Esophagus muscularis mucosa (tissue), 4 donors: ENCODE measurements at places on chromosomes 4 and X. TPM values are rescaled to one million over a fixed set of nuclear protein-coding genes. Genes with fewer than 3 reads are reported as not detected.

The ODAM gene
- not detected for total RNA-seq

The STATH gene
- total RNA-seq: not detected

The SHISA3 gene
- 18.5 TPM for total RNA-seq

The CPE gene
- 112 TPM for total RNA-seq

The MUC7 gene
- total RNA-seq: not detected

GRCh38 chr4:1793496-1793840 lies 375 bp downstream of the FGFR3 start:
- peaks cover 34% of the 10 kb centered on the region for H3K4me1 ChIP-seq
- H3K27me3 ChIP-seq: peaks cover 74% of the 10 kb centered on the region
- no peak overlapping the region for H3K27ac ChIP-seq
- no peak for DNase-seq
- no peaks in the 10 kb centered on the region for H3K36me3 ChIP-seq

DNA sequence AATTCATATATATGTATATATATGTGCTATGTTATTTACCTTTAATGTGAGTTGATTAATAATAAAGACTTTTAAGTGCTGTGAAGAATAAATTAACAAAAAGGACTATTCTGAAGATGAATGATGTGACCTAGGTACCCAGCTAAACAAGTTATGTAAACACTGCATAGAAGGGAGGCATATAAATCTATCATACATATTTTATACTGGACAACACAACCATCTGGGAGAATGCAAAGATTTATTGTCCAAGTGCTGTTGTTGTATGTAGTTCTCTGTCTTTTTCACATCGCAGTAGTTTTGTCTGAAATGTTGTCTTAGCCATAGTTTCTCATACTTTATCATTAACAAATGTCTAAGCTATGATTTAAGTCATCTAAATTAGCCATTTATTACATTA lies 337.6 kb downstream of the PCDH18 start:
- no peaks in the 10 kb centered on the region for H3K27me3 ChIP-seq
- DNase-seq: no peak
- H3K4me1 ChIP-seq: no peaks in the 10 kb centered on the region

DNA sequence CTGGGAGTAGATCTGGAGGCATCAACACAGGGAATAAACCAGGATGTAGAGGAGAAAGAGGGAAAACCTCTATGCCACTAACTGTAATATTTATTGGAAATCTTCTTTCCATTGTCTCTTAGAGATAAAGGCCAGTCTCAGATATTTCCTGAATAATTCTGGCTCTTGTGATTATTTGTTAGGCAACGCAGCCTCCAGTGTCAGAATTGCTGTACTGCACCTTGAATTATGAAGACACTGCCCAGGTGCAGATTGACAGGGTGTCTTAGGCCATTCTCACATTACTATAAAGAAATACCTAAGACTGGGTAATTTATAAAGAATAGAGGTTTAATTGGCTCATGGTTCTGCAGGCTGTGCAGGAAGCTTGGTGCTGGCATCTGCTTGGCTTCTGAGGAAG lies 100.7 kb upstream of the ZDHHC15 start:
- no peaks in the 10 kb centered on the region for H3K27me3 ChIP-seq
- no peaks in the 10 kb centered on the region for H3K36me3 ChIP-seq
- no peaks in the 10 kb centered on the region for H3K4me1 ChIP-seq
- no peak for DNase-seq

GRCh38 chrX:118736394-118737010 lies 9.1 kb downstream of the IL13RA1 start:
- no peak overlapping the region for H3K27ac ChIP-seq
- no peaks in the 10 kb centered on the region for H3K27me3 ChIP-seq

- no peaks in the 10 kb centered on the region for H3K36me3 ChIP-seq
- no peak overlapping the region for H3K4me3 ChIP-seq
- no peak for DNase-seq
- H3K27me3 ChIP-seq: no peaks in the 10 kb centered on the region
Measured at GRCh38 chr4:103887191-103887590, 167.4 kb upstream of the TACR3 start.

- DNase-seq: no peak
- no peak overlapping the region for H3K27ac ChIP-seq
- H3K4me1 ChIP-seq: no peaks in the 10 kb centered on the region
- no peak overlapping the region for H3K4me3 ChIP-seq
- no peaks in the 10 kb centered on the region for H3K27me3 ChIP-seq
Measured at GRCh38 chrX:39440799-39441284, 639.6 kb downstream of the MID1IP1 start.

DNA sequence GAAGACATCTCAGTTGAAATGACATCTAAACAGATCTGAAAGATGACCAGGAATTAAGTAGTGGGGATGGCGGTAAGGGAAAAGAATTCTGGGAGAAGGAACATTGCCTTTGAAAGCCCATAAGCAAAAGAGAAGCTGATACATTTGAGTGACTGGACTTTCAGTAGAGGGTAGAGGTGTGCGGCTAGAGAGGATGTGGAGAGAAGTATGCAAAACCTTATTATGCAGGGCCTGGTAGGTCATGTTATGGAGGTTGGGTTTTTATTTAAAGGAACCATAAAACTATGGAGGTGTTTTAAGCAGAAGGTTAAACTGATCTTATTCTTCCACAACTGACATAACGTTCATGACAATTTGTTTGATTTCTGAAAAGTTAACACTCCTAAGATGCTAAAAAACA lies 36.3 kb downstream of the RPS6KA3 start:
- no peak overlapping the region for H3K27ac ChIP-seq
- H3K4me1 ChIP-seq: peaks cover 13% of the 10 kb centered on the region
- H3K36me3 ChIP-seq: peaks cover 9% of the 10 kb centered on the region
- no peaks in the 10 kb centered on the region for H3K27me3 ChIP-seq

- DNase-seq: no peak
- no peaks in the 10 kb centered on the region for H3K36me3 ChIP-seq
- peaks cover 47% of the 10 kb centered on the region for H3K4me1 ChIP-seq
Measured at GRCh38 chr4:26369581-26369980, 48.8 kb downstream of the RBPJ start.

GRCh38 chrX:32045149-32045548 lies 973.3 kb upstream of the FTHL17 start:
- no peak for DNase-seq
- H3K27ac ChIP-seq: no peak overlapping the region
- no peaks in the 10 kb centered on the region for H3K4me1 ChIP-seq
- no peaks in the 10 kb centered on the region for H3K27me3 ChIP-seq
- no peak overlapping the region for H3K4me3 ChIP-seq

DNA sequence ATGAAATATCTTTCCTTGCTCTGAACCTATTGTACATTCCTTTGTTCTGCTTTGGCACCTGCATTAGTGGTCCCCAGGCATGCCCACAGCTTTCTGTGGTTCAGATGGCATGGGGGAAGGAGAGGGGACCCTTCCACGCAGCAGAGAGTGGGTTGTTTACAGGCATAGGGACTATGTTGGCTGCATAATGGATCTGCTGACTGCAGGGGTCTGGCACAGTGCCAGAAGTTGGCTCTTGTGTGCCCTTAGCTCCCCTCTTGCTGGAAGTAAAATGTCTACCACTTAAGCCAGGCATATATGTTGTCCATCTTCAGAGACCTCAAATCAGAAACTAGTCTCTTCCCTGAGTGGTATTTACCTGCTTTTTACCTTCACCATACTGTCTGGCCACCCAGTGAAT lies 651.9 kb upstream of the PCDH7 start:
- no peak overlapping the region for H3K4me3 ChIP-seq
- DNase-seq: no peak
- H3K27me3 ChIP-seq: no peaks in the 10 kb centered on the region
- no peak overlapping the region for H3K27ac ChIP-seq
- H3K36me3 ChIP-seq: no peaks in the 10 kb centered on the region
- H3K4me1 ChIP-seq: no peaks in the 10 kb centered on the region

DNA sequence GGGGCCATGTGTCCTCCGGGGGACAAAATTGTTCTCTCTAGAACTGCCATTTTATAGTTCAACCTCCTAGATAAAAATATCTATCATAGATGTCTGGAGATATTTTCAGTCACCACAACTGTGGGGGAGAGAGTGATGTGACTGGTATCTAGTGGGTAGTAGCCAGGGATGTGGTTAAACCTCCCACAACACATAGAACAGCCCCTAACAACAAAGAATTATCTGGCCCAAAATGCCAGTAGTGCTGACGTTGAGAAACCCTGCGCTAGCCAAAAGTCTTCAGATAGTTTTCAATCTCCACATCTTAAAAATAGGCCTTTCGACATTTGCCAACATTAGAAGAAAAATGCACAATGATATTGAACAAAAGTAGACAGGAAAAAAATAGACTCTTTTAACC lies 19.0 kb upstream of the SUPT20HL2 start:
- DNase-seq: no peak
- H3K27me3 ChIP-seq: no peaks in the 10 kb centered on the region
- H3K4me3 ChIP-seq: no peak overlapping the region
- H3K36me3 ChIP-seq: no peaks in the 10 kb centered on the region
- H3K4me1 ChIP-seq: no peaks in the 10 kb centered on the region
- H3K27ac ChIP-seq: no peak overlapping the region

DNA sequence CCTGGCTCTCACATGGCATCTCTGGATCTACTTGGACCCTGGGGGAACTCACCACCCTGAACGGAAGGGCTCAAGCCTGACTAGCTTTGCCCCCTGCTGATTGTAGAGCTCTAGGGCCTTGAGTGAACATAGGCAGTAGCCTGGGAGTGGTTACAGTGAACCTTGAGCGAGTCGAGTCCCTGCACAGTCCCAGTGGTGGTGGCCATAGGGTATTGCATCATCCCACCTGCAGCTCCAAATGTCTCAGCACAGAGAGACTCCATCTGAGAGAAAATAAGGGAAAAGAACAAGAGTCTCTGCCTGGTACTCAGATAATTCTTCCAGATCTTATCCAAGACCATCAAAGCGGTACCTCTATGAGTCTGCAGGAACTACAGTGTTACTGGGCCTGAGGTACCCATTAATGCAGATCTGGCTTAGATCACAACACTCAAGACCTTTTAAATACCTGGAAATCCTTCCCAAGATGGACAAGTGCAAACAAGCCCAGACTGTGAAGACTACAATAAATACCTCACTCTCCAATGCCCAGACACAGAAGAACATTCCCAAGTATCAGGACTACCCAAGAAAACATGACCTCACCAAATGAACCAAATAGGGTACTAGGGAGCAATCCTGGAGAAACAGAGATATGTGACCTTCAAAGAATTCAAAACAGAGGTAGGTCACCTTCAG lies 167.5 kb upstream of the TET2 start:
- H3K27ac ChIP-seq: no peak overlapping the region
- H3K4me3 ChIP-seq: no peak overlapping the region
- H3K4me1 ChIP-seq: no peaks in the 10 kb centered on the region
- H3K36me3 ChIP-seq: no peaks in the 10 kb centered on the region
- DNase-seq: no peak

- no peak overlapping the region for H3K4me3 ChIP-seq
- no peaks in the 10 kb centered on the region for H3K36me3 ChIP-seq
- DNase-seq: no peak
- H3K27me3 ChIP-seq: no peaks in the 10 kb centered on the region
- peak overlapping the region; percentile 71 for H3K27ac ChIP-seq
Measured at GRCh38 chr4:150005537-150005936, 72.7 kb upstream of the DCLK2 start.

GRCh38 chrX:29090811-29091210 lies 503.6 kb downstream of the IL1RAPL1 start:
- no peak overlapping the region for H3K4me3 ChIP-seq
- no peaks in the 10 kb centered on the region for H3K4me1 ChIP-seq
- no peak overlapping the region for H3K27ac ChIP-seq
- no peaks in the 10 kb centered on the region for H3K27me3 ChIP-seq
- H3K36me3 ChIP-seq: no peaks in the 10 kb centered on the region

DNA sequence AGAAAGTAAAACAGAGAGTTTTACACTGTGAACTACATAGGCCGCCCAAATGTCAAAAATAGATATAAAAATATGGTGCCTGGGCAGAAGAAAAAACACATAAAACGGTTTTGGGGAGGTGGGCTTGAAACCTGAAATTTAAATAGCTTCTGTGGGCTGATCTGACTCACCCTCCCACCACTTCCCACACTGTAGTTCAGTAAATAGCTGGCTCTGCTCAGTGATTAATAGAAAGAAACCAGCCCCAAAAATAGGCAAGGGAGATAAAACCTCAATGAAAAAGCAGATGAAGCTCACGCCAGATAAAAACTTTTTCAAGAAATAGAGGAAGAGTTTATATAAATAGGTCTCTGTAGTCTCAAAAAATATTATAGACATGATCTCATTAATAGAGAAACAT lies 13.2 kb upstream of the COX7B2 start:
- H3K27me3 ChIP-seq: no peaks in the 10 kb centered on the region
- DNase-seq: no peak
- H3K4me3 ChIP-seq: no peak overlapping the region
- H3K27ac ChIP-seq: no peak overlapping the region
- no peaks in the 10 kb centered on the region for H3K4me1 ChIP-seq

DNA sequence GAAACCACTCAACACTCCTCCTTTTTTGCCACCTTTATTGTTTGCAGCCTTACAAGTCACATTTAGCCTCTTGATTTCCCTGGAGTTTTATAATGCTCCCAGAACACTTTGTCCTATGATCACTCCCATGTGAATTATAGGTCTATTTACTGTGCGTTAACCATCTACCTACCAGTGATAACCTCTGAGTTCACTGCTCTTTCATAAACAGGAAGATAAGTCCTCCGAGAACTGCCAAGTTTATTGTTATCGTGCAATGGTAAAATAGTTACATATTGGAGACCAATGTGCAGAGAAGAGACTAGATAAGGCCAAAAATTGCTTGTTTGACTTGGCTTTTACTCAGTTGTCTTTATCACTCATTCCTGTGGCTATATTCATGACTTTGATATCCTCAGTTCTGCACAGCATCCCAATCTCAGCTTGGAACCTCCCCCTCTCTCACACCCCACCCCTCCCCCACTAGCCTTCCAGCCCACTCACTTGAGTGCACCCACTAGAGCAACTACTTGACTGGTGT lies 12.9 kb upstream of the NUDT9 start:
- no peaks in the 10 kb centered on the region for H3K4me1 ChIP-seq
- H3K36me3 ChIP-seq: no peaks in the 10 kb centered on the region
- no peak for DNase-seq
- no peak overlapping the region for H3K27ac ChIP-seq

DNA sequence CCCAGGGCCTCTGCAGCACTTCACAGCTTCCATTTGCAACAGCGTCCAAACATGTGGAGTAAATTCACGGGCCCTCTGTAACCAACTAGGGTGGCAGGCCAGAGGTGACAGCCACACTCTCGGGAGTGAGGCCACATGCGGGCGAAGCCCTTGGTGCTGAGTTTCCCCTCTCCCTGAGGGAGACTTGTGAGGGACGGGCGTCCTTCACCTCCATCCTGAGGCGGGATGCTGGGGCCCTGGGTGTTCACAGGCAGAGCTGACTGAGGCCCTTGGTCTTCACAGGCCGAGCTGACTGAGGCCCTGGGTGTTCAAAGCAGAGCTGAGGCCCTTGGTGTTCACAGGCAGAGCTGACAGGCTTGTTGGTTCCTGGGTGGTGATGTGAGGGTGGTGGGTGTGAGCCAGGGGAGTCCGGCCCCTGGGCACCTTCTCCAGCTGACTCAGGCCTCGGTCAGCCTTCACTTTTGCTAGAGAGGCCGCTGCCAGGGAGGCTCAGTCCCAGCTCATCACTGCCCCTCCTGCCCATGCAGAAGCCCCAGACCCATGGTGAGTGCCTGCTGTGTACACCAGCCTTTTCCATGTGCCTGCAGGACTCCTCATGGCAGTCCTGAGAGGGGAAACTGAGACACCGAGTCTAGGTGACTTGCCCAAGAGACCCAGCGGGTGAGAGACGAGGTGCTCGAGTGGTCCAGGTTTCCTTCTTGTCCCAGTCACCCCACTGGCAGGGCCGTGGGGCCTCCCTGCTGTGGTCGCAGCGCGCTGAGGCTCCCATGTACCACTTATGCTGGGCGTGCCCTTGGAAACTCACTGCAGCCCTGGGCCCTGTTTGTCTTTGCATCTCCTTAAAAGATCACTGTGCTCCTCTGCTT lies 8.5 kb downstream of the WFS1 start:
- no peaks in the 10 kb centered on the region for H3K36me3 ChIP-seq
- peaks cover 94% of the 10 kb centered on the region for H3K4me1 ChIP-seq
- no peaks in the 10 kb centered on the region for H3K27me3 ChIP-seq
- H3K4me3 ChIP-seq: no peak overlapping the region
- no peak for DNase-seq
